ENCODE measurements at places on chromosomes 13 and 19. TPM values are rescaled to one million over a fixed set of nuclear protein-coding genes. Genes with fewer than 3 reads are reported as not detected.

DNA sequence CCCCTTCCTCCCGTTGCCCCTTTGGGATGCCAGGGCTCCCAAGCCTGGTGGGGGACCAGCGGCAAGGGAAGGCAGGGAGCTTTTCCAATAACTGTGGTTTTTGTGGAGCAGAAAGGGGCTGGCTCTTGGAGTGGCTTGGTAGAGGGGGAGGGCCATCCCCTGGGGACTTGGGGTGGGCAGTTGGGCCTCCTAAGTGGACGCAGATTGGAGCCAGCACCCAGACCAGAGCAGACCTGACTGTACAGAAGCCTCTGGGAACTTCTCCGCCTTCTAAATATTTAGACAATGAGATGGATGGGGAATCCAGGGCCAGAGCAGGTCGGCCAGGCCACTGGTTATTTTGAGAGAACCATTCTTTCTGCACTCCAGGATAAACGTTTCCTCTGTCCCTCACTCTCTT, 4.2 kb downstream of the PTGIR start:
- no peak for DNase-seq

DNA sequence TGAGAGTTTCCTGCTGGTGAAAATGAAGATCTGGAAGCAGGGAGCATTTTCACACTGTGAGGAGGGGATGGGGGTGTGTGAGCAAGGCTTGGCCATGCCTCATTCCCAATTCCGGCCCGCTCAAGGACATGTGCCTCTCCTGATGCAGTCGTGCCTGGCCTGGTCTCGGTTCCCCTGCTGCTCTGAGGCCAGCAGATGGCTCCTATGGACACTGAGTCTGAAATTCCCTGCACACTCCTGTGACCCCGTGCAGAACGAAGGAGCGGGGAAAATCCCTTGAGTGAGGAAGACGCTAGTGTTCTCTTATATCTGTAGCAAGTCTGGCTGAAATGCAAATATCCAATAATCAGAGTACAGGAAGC, 363 bp upstream of the ZNF763 start:
- DNase-seq = no peak

DNA sequence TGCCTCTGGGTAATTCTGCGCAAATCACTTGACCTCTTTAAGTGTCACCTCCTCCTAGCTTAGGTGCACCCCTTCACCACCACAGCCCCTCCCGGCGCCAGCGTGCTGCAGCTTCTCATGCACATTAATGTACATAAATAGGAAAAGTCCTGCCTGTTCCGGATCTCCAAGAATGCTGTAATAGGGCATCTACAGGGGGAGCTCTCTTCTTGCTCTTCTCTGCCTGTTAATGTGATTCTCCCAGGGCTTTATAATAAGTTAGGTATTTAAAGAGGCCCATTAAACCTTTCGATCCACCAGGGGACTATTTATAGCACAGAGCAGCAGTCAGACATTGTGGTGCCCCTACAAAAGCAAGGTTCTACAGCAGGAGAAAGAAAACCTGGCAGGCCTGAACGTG, 35.3 kb downstream of the SOX1 start:
- DNase-seq = no peak

GRCh38 chr13:102872131-102872530, 26.3 kb downstream of the ERCC5 start:
- DNase-seq = no peak

GRCh38 chr13:72530471-72530870, 197.0 kb downstream of the MZT1 start:
- no peak for DNase-seq

GRCh38 chr19:570937-571565, 1.3 kb upstream of the BSG start:
- DNase-seq = no peak

GRCh38 chr13:26646603-26647002, 89.1 kb downstream of the WASF3 start:
- DNase-seq = no peak

DNA sequence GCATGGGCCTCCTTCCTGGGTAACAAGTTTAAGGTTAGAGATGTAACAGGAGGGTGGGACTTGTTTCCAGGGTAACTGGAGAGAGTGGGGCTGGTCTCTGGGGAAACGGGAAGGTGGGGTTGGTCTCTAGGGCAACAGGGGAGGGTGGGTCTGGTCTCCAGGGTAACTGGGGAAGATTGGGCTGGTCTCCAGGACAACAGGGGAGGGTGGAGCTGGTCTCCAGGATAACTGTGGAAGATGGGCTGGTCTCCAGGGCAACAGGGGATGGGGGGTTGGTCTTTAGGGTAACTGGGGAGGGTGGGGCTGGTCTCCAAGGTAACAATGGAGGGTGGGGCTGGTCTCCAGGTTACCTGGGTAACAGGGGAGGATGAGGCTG, 36.5 kb downstream of the SPTBN4 start:
- DNase-seq = no peak

GRCh38 chr13:51673165-51673564, 88.9 kb downstream of the WDFY2 start:
- DNase-seq = no peak

Gene ZNF534
- not detected for total RNA-seq

Gene IL27RA
- total RNA-seq = 91.2 TPM

Gene OLFM4
- 0.08 TPM for total RNA-seq

Gene COLGALT1
- total RNA-seq = 121 TPM
